Type B pancreatic cell (in vitro differentiated cells): ENCODE measurements at places on chromosomes 13 and 19. TPM values are rescaled to one million over a fixed set of nuclear protein-coding genes. Genes with fewer than 3 reads are reported as not detected.

DNA sequence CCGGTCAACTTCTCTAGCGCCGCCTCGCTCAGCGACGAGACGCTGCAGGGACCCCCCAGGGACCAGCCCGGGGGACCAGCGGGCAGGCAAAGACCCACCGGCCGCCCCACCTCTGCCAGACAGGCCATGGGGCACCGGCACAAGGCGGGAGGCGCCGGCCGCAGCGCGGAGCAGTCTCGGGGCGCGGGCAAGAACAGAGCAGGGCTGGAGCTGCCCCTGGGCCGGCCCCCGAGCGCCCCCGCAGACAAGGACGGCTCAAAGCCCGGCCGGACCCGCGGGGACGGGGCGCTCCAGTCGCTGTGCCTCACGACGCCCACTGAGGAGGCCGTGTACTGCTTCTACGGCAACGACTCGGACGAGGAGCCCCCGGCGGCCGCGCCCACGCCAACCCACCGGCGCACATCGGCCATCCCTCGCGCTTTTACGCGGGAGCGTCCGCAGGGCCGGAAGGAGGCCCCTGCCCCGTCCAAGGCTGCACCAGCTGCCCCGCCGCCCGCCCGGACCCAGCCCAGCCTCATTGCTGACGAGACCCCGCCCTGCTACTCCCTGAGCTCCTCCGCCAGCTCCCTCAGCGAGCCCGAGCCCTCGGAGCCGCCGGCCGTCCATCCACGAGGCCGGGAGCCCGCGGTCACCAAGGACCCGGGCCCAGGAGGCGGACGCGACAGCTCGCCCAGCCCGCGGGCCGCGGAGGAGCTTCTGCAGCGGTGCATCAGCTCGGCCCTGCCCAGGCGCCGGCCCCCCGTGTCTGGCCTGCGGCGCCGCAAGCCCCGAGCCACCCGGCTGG lies 11.3 kb downstream of the C19orf25 start:
- no peak for DNase-seq
- H3K4me1 ChIP-seq = no peaks in the 10 kb centered on the region
- H3K4me3 ChIP-seq = no peak overlapping the region
- peaks cover 30% of the 10 kb centered on the region for H3K27me3 ChIP-seq
- no peak overlapping the region for H3K27ac ChIP-seq
- no peaks in the 10 kb centered on the region for H3K36me3 ChIP-seq

Gene ZNF154
- 13.2 and 15.4 TPM in 2 replicates for total RNA-seq

DNA sequence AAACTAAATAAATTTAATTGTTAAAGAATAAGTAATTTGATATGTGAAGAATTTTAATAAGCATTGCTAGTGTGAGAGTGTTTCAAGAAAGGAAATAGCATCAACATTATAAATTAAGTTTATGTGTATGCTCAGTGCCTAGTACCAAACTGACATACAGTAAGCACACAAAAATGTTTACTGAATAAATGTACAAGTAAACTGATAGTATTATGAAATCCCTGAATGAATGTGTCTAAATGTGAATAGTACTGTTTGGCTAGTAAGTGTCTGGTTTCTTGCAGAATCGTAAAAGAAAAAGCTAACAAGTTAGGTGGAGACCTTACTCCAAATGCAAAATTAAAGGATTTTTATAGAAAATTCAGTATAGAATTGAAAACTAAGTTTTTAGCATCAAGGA lies 233.6 kb downstream of the PCDH9 start:
- no peak overlapping the region for H3K27ac ChIP-seq
- DNase-seq = no peak
- H3K36me3 ChIP-seq = no peaks in the 10 kb centered on the region
- peaks cover 4% of the 10 kb centered on the region for H3K27me3 ChIP-seq
- H3K4me1 ChIP-seq = peaks cover 4% of the 10 kb centered on the region
- no peak overlapping the region for H3K4me3 ChIP-seq

DNA sequence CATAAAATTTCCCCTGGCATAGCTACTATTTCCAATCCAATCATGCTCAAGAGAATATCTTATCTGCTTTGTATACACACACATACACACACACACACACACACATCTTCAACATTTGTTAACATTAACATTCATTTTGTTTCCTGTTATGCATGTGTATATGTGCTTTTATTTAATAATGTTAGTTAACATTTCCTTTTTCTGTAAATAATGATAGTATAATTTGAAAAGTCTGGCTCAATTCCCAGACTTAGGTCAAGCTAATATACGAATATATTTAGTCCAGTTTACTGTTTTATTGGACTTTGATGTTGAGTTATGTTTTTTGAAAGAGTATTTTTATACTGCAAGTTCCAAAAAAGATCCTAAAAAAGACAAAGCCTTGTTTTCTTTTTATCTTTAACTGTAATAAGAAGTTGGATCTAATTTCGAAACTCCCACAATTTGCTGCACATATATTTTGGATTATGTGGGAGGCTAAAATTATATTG lies 1072.4 kb downstream of the EFNB2 start:
- no peaks in the 10 kb centered on the region for H3K36me3 ChIP-seq
- H3K4me3 ChIP-seq = no peak overlapping the region
- no peaks in the 10 kb centered on the region for H3K27me3 ChIP-seq
- no peak overlapping the region for H3K27ac ChIP-seq

DNA sequence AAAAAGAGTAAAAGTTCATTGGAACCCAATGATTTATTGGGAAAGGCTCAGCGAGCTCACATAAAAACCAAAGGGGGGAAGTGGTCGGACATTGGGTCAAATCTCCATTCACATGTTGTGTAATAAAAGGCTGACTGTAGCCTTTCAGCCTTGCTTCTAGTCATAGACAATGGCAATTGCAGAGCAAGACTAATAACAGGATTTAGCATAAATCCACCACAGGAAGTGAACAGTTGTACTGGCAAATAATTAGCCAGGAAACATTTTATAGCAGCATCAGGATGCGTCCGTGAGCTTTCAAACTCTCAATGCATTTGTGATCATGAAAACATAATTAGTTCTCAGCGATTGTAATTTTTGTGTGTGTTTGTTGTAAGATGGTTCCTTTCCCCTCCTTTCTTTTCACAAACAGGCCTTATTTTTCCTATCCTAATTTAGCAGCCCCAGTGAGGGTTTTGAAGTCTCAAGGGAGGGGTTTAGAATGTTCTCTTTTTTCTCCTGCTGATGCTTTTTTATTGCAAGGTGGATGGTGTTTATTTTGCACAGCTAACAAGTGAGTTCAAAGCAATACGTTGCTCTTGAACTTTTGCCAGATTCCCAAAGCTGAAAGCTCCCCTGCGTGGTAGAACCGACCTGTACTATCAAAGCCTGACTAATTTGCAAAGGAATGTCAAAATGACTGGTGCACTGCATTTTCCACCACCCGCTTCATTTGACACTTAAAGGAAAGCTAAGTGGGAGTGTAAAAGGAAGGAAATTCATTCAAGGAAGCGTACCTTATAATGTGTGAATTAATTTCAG lies 105.6 kb downstream of the SPRY2 start:
- no peaks in the 10 kb centered on the region for H3K27me3 ChIP-seq
- H3K4me3 ChIP-seq = peak overlapping the region; percentile 48
- H3K27ac ChIP-seq = peak overlapping the region; percentile 39
- no peak for DNase-seq

DNA sequence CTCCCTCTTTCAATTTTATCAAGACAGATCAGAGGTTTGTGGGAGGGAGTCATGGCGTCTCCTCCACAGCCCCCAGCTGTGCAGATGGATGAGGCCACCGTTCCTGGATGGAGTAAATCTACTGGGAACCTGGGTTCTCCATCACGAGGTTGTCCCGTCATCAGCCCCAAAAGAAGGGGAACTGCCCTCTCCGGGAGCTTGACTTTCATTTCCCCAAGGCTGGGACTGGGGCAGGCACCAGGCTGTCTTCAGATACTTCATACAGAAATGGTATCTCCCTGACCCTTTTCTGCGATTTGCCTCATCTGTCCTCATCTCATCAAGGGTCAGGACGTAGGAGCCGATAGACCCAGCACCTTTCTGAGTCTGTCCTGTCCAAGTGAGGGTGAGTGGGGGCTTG lies 9.8 kb downstream of the LILRB2 start:
- DNase-seq = no peak
- peaks cover 39% of the 10 kb centered on the region for H3K27me3 ChIP-seq
- no peaks in the 10 kb centered on the region for H3K4me1 ChIP-seq
- H3K4me3 ChIP-seq = no peak overlapping the region

Gene DCT
- 19.7 TPM in 1 of 2 replicates, not detected in the other for total RNA-seq

Gene MRPS12
- total RNA-seq = 45.6 and 58.0 TPM in 2 replicates

GRCh38 chr13:105948143-105948542 lies 587.3 kb downstream of the EFNB2 start:
- H3K4me1 ChIP-seq = peaks cover 8% of the 10 kb centered on the region
- no peak overlapping the region for H3K27ac ChIP-seq
- H3K4me3 ChIP-seq = no peak overlapping the region
- no peak for DNase-seq
- H3K27me3 ChIP-seq = no peaks in the 10 kb centered on the region
- H3K36me3 ChIP-seq = no peaks in the 10 kb centered on the region

- H3K4me3 ChIP-seq = no peak overlapping the region
- H3K4me1 ChIP-seq = peaks cover 22% of the 10 kb centered on the region
- H3K27me3 ChIP-seq = no peaks in the 10 kb centered on the region
- H3K27ac ChIP-seq = peak overlapping the region; percentile 51
- H3K36me3 ChIP-seq = peaks cover 4% of the 10 kb centered on the region
Observed at GRCh38 chr13:111575719-111576118, 255.3 kb downstream of the TEX29 start.

Gene CBLC
- total RNA-seq = 13.9 and 37.7 TPM in 2 replicates

DNA sequence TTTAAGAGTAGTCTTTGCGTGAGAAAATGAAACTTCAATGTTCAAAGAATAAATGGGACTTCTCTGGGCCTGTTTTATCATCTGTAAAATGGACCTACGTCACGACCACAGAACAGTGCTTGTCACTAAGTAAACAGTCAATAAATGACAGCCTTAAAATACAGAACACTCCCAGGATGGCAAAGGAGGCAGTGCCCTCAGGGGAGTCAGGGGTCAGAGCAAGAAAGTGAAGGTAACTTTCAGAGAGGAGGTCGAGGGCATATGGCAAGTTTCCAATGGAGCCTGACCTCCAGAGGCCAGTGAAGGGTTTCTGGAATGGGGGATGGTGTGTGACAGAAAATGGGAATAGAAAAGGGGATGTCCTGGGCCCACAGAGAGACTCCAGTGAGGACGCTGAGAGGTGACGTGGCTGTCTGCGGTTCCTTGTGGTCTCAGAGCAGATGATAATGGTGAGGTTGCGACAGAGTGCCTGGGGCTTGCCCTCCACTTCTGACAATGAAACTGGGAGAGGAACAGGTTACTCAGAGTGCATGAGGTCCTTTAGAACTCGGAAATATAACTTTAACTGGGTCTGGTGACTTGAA lies 91.8 kb downstream of the UBL3 start:
- peaks cover 14% of the 10 kb centered on the region for H3K36me3 ChIP-seq
- DNase-seq = no peak
- no peak overlapping the region for H3K27ac ChIP-seq
- H3K27me3 ChIP-seq = no peaks in the 10 kb centered on the region
- H3K4me1 ChIP-seq = no peaks in the 10 kb centered on the region

DNA sequence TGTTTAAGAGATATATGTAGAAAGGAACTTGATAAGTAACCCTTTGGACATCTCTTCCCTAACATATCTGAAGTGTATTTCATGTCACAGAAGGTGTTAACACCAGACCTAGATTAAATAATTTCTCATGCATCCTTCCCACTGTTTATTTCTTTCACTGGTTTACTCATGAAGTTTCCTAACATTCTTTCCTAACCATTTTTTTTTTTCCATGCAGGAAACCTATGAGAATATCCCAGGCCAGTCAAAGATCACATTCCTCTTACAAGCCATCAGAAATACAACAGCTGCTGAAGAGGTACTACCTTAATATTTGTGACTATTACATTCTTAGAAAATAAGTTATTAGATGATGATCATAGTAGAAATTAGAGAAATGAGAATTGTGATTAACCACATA lies 28.8 kb downstream of the IPO5 start:
- H3K4me3 ChIP-seq = no peak overlapping the region
- no peaks in the 10 kb centered on the region for H3K27me3 ChIP-seq
- H3K27ac ChIP-seq = no peak overlapping the region

DNA sequence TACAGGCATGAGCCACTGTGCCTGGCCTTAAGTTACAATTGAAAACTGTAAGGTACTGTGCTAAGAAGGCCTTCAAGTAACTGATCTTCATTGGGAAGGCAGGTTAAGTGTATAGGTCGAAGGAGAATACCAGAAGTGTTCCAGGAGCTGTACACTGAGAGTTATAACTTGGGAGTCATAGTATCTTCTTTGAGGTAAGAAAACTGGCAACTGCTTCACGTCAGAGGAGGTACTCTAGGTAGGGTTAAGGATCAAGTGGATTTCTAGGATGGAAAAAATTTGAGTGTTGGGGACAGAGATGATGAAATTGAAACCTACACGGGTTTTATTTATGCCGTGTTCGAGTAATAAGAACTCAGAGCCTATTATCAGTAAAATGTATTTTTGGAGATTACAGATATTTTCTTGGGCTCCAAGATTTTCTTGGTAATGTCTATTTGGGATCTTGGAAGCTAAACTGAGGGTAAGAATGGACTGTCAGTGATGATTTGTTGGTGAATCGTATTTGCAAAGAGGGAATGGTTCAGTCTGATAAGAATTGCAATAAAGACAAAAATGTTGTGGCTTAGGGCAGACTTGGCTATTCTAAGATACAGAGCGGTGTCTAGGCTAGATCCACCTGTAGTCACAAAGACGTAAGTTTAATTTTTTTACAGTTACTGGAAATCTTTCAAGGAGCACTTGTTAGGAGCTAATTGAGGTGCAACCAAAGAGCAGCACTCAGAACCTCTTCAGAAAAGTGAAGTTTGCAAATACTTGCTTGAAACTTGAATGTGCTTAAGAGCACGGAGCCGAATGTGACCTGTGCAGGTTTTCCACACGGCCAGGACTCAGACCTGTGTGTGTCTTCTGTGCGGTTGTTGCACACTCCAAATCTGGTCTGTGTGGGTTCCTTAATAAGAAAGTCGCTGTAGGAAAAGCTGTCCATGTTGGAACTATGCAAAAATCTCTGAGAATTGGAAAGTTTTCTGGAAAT lies 102.5 kb downstream of the URI1 start:
- H3K36me3 ChIP-seq = peaks cover 13% of the 10 kb centered on the region
- DNase-seq = no peak
- H3K4me3 ChIP-seq = no peak overlapping the region
- H3K27me3 ChIP-seq = no peaks in the 10 kb centered on the region

DNA sequence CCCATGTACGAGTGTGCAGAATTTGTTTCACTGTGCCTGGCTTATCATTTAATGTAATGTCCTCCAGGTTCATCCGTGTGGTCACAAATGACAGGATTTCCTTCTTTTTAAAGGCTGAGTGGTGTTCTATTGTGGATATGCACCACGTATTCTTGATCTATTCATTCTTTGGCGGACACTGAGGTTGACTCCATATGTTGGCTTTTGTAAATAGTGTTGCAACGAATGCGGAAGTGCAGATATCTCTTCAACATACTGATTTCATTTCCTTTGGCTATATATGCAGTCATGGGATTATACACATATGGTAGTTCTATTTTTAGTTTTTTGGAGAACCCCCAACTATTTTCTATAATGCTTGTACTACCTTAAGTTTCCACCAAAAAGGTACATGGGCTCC lies 13.0 kb downstream of the OR7A5 start:
- no peaks in the 10 kb centered on the region for H3K27me3 ChIP-seq
- no peak for DNase-seq
